ENCODE measurements at places on chromosomes 13 and 19.
A peak's percentile ranks its signal among the peaks of the same experiment; 100 is the strongest.

DNA sequence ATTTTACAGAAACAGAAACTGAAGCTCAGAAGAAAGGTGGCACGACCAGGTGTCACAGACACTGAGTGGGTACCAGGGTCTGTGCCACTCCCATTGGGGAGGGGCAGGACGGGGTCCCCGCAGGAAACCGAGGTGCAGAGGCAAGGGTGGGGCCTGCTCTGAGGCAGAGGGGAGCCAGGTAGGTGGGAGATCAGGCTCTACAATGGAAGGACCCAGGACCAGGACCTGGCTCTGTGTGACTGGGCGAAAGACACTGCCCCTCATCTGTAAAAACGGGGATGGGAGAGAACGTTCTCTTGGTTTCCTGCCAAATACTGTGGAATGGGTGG is 2.8 kb downstream of the PTGIR start:
- DNase-seq = no peak

DNA sequence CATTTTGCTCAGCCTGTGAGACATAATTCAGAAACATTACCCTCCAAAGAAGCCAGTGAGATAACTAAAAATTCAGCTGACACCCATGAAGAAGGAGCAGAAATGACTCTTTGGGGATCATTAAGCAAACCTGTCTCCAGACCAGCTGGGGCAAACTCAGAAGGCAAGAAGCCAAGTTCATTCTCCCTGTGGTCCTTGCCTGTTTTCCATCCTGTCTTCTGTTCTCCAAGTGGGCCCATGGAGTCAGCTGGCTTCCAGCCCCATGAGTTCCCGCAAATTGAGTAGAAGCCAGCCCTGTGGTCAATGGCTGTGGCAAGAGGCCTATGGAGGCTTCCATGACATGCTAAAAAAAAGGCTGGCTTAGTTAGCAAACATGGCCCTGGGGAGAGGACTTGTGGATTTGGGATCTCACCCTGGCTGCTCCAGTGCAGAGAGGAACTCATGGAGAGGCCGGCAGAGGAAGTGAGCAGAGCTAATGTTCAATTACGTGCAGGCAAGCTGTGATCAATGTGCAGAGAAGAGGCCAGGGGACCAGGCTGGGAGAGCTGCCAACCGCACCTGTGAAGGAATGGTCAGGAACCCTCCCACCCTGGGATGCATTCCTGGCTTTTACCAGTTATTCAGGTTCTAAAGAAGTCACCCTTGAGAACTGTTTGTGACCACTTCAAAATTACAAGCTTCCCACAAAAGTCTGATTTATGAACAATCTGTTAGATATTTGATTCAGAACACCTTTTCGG is 229.1 kb downstream of the TSHZ3 start:
- DNase-seq = no peak

- no peak for DNase-seq
Measured at GRCh38 chr19:6378041-6378440, 2.3 kb upstream of the PSPN start.

DNA sequence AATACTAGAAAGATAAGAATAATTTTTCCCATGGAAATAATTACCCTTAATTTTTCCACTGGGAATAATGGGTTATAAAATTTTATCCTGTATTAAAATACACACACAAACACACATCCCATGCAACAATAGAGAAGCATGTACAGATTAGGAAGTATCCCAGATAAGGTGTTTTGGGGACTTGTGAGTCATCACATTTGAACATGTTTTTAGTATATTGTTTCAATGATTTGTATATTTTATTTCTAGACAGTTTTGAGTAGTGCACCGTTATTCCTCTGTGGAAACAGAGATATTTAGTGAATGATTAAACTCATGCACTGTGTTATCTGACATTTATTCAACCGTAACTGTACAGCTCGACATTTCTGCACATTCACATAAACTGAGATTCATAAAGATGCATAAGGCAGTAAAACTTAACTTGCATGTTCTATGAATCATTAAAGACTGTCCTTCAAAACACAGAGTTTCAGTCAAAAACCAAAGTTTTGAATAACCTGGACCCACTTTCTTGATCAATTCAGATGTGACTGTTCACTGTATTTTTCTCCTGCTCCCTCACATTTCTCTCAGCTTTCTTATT is 30.1 kb downstream of the KLF12 start:
- no peak for DNase-seq

DNA sequence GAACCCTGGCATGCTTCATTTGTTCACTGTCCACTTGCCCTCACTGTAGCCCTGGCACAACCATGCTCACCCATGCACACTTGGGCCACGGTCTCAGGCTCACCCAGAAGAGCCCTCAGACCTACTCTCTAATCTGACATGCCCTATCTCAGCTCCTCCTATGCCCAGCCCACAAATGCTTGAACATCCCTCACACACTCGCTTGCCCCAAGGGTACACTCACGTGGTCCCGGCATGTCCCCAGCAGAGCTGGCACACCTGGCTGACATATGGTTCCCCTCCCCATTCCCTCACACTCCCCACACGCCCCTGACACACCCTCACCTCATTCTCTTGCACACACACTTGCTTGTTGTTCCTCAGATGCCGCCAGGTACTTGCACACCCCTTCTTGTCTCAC is 55.7 kb downstream of the MAP4K1 start:
- no peak for DNase-seq

- DNase-seq = no peak
Measured at GRCh38 chr13:86933676-86934075, 737.5 kb upstream of the SLITRK5 start.

DNA sequence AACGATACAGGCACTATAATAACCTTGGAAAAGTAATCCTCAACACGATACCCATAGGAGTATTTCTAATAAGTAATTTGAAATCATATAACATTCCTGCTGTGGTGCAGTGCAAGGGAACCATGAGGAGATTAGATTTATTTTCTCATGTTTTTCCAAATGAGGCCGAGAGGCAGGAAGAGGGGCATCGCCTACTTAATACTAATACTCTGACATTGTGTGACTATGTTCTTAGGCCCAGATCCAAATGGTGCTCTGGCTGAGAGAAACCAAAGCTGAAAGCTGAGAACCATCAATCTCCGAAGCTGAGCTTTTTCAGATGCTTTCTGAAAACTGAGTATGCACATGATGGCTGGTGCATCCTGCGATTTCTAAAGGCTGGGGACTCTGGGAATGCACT is 248.0 kb upstream of the MAB21L1 start:
- no peak for DNase-seq

DNA sequence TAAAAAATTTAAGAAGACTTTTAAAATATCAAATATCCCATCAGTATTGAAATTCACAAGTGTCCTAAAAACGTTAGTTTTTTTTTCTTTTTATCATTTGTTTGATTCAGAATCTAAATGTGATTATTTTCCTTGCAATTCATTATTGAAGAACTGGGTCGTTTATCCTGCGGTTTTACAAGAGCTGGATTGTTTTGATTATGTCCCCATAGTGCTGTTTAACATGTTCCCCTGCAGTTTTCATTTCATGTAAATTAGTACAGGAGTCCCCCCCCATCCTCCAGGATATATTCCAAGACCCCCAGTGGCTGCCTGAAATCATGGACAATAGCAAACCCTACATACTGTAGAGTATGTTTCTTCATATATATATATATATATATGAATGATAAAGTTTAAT is 105.7 kb downstream of the KCTD15 start:
- no peak for DNase-seq

GRCh38 chr19:5086230-5086629 is 117.3 kb downstream of the KDM4B start:
- DNase-seq = no peak

- peak; percentile 83 for DNase-seq
Measured at GRCh38 chr13:36345438-36346221, 564 bp downstream of the SPART start.

- no peak for DNase-seq
Measured at GRCh38 chr13:32039528-32039927, 8.0 kb downstream of the FRY start.

- peak; percentile 81 for DNase-seq
Measured at GRCh38 chr19:2540646-2541454, 64.9 kb downstream of the GADD45B start.

- no peak for DNase-seq
Measured at GRCh38 chr13:23377983-23378632, 55.4 kb downstream of the SACS start.

DNA sequence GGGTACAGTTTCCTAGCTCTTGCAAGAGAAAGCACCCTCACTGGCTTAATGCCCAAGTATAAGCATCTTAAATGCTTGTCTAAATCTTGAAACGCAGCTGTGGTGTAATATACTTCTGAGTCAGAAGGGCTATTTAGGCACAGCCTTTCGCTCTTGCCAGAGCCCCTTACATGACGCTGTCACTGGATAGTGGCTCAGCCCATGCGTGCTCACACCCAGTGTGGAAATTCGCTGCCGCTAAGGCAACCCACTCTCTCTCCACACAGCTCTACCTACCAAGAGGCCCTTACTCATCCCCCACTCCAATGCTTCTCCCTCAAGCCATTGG is 24.0 kb downstream of the UQCRFS1 start:
- no peak for DNase-seq

DNA sequence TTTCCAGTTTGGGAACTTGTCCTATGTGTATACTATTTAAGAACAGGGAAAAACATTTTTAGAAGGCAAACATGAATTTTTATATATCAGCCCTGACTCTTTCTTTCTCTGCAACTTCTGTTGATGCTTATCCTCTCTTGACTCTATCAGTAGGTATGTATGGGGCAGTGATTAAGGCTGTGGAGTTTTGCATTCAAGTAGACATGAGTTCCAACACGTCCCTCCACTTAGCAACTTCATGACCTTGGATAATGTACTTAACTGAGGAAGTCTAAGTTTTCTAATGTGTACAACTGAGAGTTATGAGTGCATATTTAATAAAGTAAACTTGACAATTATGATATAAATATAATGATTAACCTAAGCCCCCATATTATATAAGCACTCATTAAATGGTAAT is 414.6 kb downstream of the TDRD3 start:
- no peak for DNase-seq

DNA sequence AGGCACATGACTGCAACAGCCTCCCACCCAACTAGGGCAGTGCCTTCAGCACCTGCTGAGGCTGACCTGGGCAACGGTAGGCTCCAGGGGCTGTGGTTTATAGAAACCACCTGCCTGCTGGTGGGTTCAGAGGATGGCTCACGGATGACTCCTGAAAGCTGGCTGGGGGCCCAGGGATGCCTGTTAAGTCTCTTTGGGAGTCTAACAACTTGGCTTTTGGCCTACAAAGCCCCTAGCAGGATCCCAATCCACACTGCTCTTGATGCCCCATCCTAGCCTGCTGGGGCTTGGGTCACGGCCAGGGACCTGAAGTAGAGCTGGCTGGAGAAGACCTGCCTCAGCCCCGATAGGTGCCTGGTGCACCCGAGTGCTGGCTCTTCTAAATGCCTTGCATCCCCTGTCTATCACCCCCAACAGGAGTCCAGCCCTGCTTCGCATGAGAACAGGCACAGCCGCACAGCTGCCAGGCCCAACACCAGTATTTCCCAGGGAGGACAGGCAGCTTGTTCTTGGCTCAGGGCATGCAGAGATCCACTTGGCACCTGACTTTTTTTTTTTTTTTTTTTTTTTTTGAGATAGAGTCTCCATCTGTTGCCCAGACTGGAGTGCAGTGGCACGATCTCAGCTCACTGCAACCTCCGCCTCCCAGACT is 9.1 kb upstream of the EPHX3 start:
- no peak for DNase-seq

DNA sequence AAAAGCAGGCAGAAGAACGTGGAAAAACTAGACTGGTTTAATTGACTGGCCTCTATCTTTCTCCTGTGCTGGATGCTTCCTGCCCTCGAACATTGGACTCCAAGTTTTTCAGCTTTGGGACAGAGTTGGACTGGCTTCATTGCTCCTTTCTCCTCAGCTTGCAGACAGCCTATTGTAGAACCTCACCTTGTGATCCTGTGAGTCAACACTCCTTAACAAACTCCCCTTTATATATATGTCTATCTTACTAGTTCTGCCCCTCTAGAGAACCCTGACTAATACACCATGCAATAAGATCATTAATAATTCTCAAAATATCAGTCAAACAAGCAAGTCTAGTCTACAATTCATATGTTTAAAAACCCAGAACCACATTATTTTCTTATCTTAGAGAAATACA is 662.4 kb downstream of the TBC1D4 start:
- DNase-seq = no peak

- DNase-seq = no peak
Measured at GRCh38 chr13:111267784-111268183, 52.7 kb upstream of the TEX29 start.

GRCh38 chr13:58666331-58666730 is 1034.8 kb downstream of the PCDH17 start:
- DNase-seq = no peak

DNA sequence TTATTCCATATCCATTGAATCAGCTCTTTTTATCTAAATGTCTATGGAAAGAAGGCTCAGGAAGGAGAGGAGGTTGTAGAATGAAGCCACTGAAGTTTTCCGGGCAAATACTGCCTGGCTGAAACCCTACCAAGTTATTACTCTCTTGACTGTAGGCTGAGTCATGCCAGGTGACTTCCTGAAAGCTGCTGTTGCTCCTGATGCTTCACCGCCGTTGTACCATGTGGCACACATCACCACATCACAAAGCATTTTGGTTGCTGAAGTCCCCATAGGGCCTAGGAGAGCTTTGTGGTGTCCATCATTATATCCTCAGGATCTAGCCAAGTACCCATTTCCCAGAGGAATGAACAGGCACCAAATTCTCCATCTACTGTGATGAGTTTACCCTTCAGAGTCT is 11.1 kb upstream of the TDRD12 start:
- DNase-seq = no peak
